ENCODE measurements at places on chromosomes 12 and 14.

DNA sequence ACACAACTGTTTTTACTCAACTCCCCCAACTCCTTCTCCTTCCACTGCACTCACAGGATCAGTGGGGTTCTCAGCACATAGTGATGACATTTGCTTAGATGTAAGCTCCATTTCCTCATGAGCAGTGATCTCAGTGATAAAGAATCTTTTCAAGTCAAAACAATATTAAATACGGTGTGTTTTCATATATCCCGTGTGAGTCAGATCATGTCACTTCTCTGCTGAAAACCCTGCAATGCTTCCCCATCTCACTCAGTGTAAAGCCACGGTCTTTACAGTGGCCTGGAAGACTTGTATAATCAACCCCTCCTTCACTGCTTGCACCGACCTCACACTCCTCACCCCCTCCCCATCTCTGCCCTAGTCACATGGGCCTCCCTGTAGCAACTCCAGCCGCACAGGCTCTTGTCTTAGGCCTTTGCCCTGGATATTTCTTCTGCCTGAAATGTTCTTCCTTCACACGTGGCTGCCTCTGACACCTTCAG is 149.7 kb upstream of the ARHGAP5 start:
- peak; percentile 99 for DNase-seq

DNA sequence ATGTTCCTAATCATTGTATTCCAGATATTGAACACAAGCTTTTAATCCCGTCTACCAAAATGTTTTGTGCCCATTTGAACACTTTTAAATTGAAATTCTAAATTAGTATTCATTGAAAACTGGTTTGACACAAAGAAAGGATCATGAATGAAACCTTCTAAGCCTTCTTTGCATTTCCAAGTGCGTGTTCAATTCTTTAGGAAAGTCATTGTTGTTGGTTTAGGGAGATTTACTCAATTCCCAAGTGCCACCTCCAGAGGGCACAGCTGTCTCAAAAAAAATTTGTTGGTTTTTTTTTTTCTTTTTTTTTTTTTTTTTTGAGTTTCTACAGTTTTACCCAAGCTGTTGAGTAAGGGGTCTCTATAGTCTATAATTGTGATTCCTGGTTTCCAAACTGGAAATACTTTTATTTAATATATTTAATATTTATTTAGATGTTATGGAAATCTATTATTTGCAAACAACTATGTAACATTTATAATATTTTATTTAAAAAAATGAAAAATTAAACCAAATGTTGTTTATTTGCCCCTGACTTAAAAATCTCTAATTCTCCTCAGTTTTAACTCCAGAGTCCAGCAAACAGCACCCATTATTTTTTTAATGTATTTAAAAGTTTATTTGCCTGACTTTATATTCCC is 79.9 kb downstream of the NEDD1 start:
- peak; percentile 12 for DNase-seq

DNA sequence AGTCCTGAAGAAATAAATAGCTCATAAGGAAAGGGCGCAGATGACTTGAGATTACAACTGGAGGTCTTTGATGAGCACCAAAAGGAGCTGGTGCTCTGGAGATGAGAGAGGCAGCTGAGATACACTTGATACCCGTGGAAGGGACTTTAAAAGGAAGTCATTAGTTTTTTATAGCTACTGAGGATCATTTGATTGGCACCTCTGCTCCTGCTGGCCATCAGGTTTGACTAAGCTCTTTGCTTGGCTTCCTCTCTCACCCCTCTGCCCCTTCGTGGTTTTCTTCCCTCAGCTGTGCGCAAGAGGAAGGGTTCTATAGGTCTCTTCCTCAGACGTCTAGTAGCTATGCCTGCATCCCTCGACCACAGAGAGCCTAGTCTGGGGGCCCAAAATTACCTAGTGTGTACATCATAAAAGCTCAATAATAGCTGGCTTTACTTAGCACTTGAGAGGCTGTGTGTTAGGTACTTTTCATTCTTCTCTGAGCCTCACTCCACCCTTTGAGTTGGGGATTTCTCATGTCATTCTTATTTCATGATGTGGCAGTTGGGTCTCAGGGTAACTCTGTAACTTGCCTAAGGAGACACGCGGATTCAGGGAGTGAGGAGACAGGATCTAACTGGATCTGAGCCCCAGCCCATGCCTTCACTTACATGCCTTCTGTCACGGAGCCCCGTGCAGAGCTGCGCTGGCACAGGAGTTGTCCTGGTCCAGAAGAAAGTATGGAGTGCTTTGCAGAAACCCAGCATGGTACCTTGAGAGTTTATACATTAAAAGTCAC is 68.4 kb upstream of the ASPG start:
- DNase-seq: no peak

DNA sequence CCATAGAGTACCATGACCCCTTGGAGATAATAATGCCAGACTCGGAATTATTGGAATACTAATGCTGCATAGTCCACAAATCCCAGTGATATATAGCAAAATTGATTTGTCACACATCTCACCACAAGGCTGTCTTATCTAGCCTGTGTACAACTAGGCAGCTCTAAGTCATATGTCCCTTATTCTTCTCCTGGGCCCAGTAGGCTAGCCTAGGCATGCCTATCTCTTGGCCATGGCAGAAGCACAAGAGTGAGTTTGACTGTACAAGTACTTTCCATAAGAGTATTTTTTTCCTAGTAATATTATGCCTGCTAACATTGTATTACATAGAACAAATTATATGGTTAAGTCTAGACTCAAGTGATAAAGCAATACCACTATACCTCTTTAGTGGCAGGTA is 1122.1 kb upstream of the SEL1L start:
- no peak for DNase-seq

GRCh38 chr14:19900999-19901398 is 19.4 kb upstream of the OR4K5 start:
- no peak for DNase-seq

GRCh38 chr14:74904635-74905503 is 18.2 kb downstream of the RPS6KL1 start:
- DNase-seq: no peak

GRCh38 chr12:54126696-54127537 is 61.9 kb downstream of the SMUG1 start:
- DNase-seq: peak; percentile 14

DNA sequence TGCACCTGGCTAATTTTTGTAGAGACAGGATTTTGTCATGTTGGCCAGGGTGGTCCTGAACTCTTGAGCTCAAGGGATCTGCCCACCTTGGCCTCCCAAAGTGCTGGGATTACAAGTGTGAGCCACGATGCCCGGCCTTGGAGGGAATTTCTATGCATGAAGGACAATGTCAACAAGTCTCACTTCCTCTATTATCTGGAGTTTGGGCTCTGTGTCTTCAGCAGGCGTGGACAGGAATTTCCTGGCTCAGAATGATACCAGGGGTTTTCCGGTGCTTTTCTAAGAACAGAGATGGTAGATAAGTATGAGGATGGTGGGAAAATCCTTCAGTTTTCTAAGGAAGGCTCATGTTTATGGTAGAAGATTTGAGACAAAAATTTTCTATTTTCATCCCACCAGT is 75.0 kb upstream of the CCDC60 start:
- no peak for DNase-seq

DNA sequence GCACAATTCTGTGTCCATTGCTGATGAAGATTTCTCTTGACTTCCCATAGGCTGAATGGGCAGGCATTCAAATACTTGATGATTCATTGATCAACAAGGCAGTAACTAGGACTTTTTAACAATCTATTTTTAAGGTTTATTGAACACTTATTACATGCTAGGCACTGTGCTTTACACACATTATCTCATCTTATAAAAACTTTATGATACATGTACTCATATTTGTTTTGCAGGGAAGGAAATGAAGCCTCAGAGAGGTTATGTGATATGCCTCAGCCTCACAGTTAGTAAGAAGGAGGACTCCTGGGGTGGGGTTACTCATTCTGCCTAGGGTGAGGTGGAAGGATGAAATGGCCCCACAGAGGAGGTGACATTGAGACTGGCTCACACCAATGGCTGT is 12.9 kb upstream of the EMP1 start:
- no peak for DNase-seq

DNA sequence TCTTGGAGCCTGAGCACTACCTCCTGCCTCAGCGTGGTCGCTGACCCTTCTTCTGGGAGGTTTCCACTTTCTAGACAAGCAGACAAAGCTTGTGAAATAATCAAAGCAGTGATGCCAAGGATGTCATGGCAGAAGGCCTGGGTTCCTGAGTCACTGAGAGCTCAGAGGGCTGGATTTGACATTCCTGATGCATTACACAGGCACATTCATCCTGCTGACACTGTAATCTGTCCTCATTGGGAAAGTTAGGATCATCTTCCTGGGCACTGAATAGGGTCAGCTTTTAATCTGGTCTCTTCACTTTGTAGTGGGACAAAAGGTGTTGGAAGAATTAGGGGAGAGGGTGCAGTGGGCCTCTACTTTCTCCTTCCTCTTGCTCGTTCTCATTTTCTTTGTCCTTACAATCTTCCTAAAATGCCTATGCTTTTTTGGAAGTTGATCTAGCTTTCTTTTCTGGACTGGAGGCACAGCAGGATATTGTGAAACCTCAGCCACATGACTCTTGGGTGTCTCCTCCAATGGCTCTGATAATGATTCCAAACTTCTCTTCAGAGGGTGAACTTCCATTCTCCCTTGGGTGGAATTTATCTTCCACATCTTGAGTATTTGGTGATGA is 29.6 kb downstream of the EEA1 start:
- peak; percentile 99 for DNase-seq

DNA sequence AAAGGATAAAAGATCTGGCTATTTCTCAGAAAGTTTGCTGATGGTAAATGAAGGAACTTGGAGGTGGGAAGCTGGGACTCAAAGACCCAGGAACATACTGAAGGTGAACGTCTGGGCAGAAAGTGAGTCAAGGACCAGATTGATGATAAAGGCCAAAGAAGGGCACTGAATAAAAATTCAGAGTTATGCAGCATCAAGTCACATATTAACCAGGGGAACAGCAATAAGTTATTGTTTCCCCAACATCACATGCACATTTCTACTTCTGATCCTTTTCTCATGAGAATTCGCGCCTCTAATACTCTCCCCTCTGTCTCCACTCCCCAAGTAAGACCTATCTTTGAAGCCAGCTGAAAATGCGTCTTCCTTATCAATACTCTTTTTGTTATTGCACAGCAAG is 71.8 kb upstream of the SLC35F4 start:
- DNase-seq: no peak

DNA sequence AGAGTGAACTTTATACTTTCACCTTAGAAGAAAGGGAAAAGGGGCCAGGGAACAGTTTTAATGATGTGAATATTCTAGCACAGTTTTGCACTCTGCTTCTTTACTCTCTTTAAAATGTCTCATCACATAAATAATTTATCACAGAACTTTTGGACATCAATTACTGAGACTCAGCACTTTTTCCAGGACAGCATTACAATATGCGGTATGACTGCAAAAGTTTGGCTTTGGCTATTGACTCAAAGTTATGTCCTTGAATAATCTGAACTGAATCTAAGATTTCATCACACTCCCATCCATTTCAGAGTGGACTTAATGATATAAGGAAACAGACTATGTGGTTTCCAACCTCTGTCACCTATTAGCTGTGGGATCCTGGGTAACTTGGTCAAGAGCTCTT is 11.7 kb downstream of the CCER1 start:
- DNase-seq: peak; percentile 11

GRCh38 chr12:57522011-57522886 is at the start of gene MBD6:
Gene MBD6, plus strand, starts transcription at chr12:57522824. Its CDS starts 1,480 bp downstream, at chr12:57524304.
- DNase-seq: peak; percentile 92

DNA sequence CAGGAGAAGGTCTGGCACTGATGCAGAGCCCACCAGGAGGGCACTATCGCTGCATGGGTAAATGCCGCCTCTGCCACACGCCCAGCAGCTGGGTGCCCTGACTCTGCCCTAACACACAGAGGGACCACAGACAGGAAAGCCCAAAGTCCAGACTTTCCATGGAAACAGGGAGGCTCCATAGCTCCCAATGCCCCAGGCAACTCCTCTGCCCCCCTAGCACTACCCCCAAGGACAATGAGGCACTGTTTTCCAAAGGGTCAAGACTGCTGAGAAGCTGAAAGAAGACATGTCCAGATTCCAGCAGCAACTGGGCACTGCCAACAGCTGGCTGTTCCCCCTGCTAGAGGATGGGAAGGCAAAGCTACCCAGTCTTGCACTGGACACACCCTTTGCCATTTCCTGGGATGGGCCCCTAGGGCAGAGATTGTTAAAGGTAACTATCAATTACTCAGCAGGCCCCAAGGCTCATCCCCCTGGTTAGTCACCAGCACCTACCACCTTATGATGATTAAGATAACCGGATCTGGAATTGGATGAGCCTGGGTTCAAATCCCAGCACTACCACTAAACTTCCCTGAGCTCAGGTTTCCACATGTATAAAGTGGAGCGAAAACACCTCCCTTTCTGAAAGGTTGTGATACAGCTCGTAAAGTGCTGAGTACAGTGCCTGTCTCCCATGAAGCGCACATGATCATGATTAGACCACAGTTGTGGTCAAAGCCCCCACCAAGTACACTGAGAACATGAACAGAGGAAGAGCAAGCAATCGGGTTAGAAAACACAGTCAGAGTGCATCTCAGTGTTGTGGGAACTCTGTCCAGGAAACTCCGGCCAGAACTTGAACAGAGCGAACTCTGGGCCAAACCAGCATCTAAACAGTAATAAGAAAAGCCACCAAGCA is 3.3 kb downstream of the PXN start:
- peak; percentile 48 for DNase-seq

DNA sequence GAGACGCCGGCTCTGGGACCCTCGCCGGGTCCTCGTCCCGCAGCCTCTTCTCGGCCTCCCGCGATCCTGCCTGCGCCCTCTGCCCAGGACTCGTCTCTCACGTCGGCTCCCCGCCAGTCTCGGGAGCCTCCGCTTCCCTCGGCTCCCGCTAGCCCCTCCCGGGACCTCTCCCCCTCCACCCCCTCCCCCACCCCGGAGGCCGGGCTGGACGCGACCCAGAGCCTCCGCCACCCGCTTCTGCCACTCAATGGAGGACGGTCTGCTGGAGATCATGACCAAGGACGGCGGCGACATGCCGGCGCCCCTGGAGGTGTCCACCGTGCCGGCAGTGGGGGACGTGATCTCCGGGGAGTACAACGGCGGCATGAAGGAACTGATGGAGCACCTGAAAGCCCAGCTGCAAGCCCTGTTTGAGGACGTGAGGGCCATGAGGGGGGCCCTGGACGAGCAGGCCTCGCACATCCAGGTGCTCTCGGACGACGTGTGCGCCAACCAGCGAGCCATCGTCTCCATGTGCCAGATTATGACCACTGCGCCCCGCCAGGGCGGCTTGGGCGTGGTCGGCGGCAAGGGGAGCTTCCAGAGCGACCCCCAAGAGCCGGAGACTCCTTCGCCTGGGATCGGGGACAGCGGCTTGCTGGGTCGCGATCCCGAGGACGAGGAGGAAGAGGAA is 568 bp downstream of the CCDC184 start:
- DNase-seq: no peak

DNA sequence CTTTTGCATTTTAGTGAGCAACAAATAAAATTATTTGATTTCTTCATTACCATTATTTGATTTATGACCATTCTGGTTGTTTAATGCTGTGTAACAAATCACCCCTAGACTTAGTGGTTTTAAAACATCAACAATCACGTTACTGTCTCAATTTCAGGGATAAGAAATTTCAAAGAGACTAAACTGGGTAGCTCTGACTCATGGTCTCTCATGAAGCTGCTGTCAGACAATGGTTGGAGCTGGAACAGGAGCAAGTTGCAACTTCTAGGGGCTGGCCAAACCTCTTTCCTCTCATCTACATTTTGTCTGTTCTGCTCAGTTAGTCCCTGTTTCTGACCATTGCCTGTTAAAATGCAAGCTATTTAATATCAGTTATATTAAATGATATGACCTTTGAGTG is 517.0 kb downstream of the KCNH5 start:
- no peak for DNase-seq
